ENCODE measurements at places on chromosomes 5 and 9.
A peak's percentile ranks its signal among the peaks of the same experiment; 100 is the strongest.

- no peak overlapping the region for H3K4me3 ChIP-seq
- H3K27me3 ChIP-seq: no peaks in the 10 kb centered on the region
- no peaks in the 10 kb centered on the region for H3K36me3 ChIP-seq
- no peak for DNase-seq
- H3K4me1 ChIP-seq: peaks cover 4% of the 10 kb centered on the region
These were observed 201.0 kb downstream of the MAPKAP1 start for GRCh38 chr9:125505988-125506438.

DNA sequence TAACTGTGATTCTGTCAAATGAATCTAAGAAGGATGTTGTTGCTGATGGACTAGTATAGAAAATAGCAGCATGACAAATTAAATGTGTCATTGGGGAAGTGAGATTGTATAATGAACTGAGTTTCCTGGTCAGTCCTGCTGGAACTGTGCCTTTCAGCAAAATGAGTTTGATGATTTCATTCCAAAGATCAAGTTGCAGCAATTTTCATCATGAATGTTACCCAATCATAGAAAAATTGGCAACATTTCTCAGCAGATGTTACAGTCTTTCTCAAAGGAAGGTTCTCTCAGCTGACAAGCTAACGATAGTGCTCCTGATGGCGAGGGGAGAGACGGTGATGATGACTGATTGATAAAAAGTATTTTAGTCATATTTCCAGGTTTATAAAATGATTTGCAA, 10.7 kb downstream of the PCDHAC2 start:
- H3K4me1 ChIP-seq: no peaks in the 10 kb centered on the region
- DNase-seq: no peak
- no peaks in the 10 kb centered on the region for H3K36me3 ChIP-seq
- H3K4me3 ChIP-seq: no peak overlapping the region

- no peak overlapping the region for H3K4me3 ChIP-seq
- no peaks in the 10 kb centered on the region for H3K27me3 ChIP-seq
- no peaks in the 10 kb centered on the region for H3K4me1 ChIP-seq
- no peak overlapping the region for H3K27ac ChIP-seq
- DNase-seq: peak; percentile 11
These were observed 12.6 kb downstream of the PLGRKT start for GRCh38 chr9:5425006-5425628.

DNA sequence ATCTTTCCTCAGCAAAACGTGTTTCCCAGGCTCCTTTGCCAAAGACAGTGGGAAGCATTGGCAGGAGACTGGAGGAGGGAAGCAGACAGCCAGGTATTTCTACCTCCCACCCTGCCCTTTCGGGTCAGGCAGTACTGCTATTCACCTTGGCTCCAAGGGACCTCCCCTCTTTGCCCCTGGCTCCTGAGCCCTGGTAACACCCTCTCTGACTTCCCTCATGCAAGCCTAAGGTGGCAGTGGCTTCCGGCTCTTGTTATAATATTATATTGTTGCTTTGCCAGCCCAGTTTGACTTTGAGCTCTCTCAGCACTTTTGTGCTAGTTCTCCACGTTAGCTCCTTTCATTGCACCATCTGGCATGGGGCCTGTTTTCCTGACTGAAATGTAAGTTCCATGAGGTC, 81.6 kb upstream of the IFNK start:
- no peaks in the 10 kb centered on the region for H3K27me3 ChIP-seq
- H3K4me3 ChIP-seq: no peak overlapping the region
- no peak overlapping the region for H3K27ac ChIP-seq
- H3K4me1 ChIP-seq: peaks cover 43% of the 10 kb centered on the region

GRCh38 chr9:3180696-3181048, 336.8 kb upstream of the PUM3 start:
- H3K4me1 ChIP-seq: peaks cover 19% of the 10 kb centered on the region
- H3K27me3 ChIP-seq: peaks cover 56% of the 10 kb centered on the region
- DNase-seq: no peak
- no peaks in the 10 kb centered on the region for H3K36me3 ChIP-seq

GRCh38 chr5:116947691-116948528, 373.3 kb upstream of the SEMA6A start:
- peak; percentile 69 for DNase-seq
- no peak overlapping the region for H3K4me3 ChIP-seq
- H3K27ac ChIP-seq: no peak overlapping the region
- no peaks in the 10 kb centered on the region for H3K36me3 ChIP-seq
- peaks cover 10% of the 10 kb centered on the region for H3K4me1 ChIP-seq

GRCh38 chr5:131575660-131576227, 59.3 kb downstream of the RAPGEF6 start:
- no peaks in the 10 kb centered on the region for H3K27me3 ChIP-seq
- no peaks in the 10 kb centered on the region for H3K4me1 ChIP-seq
- no peak for DNase-seq
- H3K36me3 ChIP-seq: no peaks in the 10 kb centered on the region
- H3K27ac ChIP-seq: no peak overlapping the region
- H3K4me3 ChIP-seq: no peak overlapping the region

DNA sequence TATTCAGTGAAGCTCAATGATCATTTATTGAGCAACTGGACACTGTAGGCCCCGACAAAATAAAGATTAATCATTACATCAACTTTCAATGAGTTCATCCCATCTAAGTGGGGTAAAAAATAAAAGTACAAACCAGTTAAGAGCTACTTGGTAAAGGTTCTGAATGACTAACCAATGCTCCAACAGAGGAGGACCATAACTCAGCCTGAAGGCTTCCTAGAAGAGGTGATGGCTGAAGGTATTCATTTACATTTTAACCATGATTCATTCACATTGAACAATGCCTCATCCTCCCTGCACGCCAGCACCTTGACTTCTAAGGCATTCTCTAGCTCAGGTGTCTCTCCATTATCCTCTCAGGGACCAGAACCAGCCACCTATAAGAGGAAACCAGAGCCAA, 201.4 kb downstream of the ZNF462 start:
- no peak overlapping the region for H3K27ac ChIP-seq
- no peak for DNase-seq
- peaks cover 12% of the 10 kb centered on the region for H3K4me1 ChIP-seq
- no peaks in the 10 kb centered on the region for H3K27me3 ChIP-seq
- H3K36me3 ChIP-seq: no peaks in the 10 kb centered on the region

GRCh38 chr5:174872271-174872670, 147.9 kb downstream of the MSX2 start:
- DNase-seq: no peak
- H3K36me3 ChIP-seq: no peaks in the 10 kb centered on the region
- H3K27me3 ChIP-seq: no peaks in the 10 kb centered on the region
- H3K4me1 ChIP-seq: peaks cover 16% of the 10 kb centered on the region
- H3K4me3 ChIP-seq: no peak overlapping the region

DNA sequence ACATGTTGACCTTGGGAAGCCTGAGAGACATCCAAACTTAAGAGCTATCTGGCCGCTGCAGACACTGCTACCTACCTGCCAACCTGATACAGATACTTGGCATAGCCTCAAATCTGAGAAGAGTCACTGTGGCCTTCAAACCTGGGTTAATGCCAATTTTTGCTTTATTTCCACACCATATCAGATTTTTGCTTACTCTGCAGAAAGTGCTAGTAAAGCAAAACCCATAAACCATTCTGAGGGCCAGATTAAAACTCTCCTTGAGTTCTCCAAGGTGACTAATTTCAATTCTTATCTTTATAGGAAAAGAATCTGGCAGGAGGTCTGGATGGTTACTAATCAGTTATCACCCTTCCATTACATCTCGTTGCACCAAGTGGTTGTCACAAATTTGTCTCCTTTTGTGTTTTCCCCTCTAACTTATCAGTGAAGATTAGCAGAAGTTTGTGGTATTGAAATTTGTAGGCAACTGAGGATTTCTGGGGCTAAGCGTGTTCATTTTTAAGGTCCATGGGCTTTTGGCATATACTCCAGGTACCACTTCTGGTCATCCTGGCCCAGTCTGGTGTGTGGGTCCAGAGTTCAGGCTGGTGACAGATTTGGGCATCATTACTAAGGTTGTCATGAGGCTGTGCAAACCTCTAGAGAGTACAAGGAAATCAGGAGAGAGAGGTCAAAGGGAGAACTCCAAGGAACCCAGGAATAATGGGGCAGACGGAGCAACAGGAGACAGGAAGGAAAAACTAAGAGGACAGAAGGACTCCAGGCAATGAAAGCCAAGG, 177.9 kb downstream of the TSSK1B start:
- DNase-seq: no peak
- H3K4me1 ChIP-seq: no peaks in the 10 kb centered on the region
- no peaks in the 10 kb centered on the region for H3K36me3 ChIP-seq

DNA sequence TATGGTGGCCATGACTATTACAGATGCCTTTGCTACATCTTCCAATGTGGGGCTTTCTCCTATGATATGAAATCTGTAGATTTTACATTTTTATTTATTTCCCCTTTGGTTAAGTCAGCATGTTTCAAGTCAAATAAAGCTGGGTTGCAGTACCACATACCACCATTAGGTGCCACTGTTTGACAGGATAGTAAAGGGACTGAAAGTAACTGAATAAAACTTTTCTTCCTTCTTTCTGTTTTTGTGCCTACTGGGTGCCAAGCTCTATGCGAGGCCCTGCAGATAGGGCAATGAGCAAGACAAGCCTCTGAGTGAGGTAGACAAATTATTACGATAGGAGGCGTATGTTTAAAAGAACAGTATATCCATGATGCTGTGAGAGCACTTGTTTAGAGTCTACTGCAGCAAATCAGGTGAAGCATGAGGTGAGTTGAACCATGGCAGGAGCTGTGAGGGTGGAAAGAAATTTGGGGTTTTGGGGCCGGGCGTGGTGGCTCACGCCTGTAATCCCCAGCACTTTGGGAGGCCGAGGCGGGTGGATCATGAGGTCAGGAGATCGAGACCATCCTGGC, 64.8 kb downstream of the GDNF start:
- peak; percentile 24 for DNase-seq
- H3K36me3 ChIP-seq: no peaks in the 10 kb centered on the region
- no peak overlapping the region for H3K4me3 ChIP-seq
- H3K27ac ChIP-seq: no peak overlapping the region

DNA sequence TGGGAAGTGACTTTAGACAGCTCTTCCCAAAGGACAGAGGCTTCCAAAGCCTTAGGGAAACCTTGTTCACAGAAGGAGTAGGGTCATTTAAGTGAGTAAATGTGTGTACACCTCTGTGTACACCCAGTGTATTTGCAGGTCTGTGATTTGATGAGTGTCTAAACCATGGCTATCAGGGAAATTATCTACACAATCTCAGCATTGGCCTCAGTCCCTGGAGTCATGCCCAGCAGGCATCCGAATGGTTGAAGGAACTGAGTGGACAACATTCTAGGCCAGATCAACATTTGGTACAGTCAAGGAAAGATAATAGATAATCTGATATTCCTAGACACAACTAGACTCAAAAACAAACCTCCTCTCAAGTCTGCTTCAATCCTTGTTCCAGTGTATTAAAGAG, 258.4 kb upstream of the DAPK1 start:
- no peak overlapping the region for H3K4me3 ChIP-seq
- H3K36me3 ChIP-seq: no peaks in the 10 kb centered on the region
- no peaks in the 10 kb centered on the region for H3K27me3 ChIP-seq
- no peaks in the 10 kb centered on the region for H3K4me1 ChIP-seq
- DNase-seq: no peak
- H3K27ac ChIP-seq: no peak overlapping the region

GRCh38 chr9:15606643-15607472, 54.0 kb downstream of the CCDC171 start:
- H3K4me3 ChIP-seq: no peak overlapping the region
- no peaks in the 10 kb centered on the region for H3K36me3 ChIP-seq

DNA sequence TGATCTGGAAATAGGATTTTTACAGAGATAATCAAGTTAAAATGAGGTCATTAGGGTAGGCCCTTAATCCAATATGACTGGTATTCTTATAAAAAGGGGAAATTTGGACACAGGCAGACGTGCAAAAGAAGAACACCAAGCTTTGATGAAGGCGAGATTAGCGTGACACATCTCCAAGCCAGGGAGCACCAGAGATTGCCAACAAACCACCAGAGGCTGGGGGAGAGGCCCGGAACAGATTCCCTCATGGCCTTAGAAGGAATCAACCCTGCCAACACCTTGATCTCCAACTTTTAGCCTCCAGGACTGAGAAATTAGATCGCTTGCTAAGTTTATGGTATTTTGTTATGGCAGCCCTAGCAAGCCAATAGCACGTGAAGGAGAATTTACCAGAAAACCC, 10.8 kb upstream of the ARSI start:
- no peak overlapping the region for H3K4me3 ChIP-seq
- H3K27me3 ChIP-seq: no peaks in the 10 kb centered on the region
- DNase-seq: no peak

- no peak for DNase-seq
- H3K27me3 ChIP-seq: no peaks in the 10 kb centered on the region
- H3K27ac ChIP-seq: no peak overlapping the region
- H3K36me3 ChIP-seq: no peaks in the 10 kb centered on the region
These were observed 61.4 kb downstream of the FAM78A start for GRCh38 chr9:131214876-131215275.

- no peak for DNase-seq
- H3K27ac ChIP-seq: no peak overlapping the region
- no peak overlapping the region for H3K4me3 ChIP-seq
- no peaks in the 10 kb centered on the region for H3K4me1 ChIP-seq
- no peaks in the 10 kb centered on the region for H3K36me3 ChIP-seq
These were observed 709.2 kb upstream of the WWC1 start for GRCh38 chr5:167582283-167582682.

- no peak overlapping the region for H3K27ac ChIP-seq
- DNase-seq: no peak
- no peaks in the 10 kb centered on the region for H3K27me3 ChIP-seq
- no peaks in the 10 kb centered on the region for H3K4me1 ChIP-seq
- H3K4me3 ChIP-seq: no peak overlapping the region
- H3K36me3 ChIP-seq: no peaks in the 10 kb centered on the region
These were observed 20.7 kb upstream of the MOCS2 start for GRCh38 chr5:53130266-53130665.

DNA sequence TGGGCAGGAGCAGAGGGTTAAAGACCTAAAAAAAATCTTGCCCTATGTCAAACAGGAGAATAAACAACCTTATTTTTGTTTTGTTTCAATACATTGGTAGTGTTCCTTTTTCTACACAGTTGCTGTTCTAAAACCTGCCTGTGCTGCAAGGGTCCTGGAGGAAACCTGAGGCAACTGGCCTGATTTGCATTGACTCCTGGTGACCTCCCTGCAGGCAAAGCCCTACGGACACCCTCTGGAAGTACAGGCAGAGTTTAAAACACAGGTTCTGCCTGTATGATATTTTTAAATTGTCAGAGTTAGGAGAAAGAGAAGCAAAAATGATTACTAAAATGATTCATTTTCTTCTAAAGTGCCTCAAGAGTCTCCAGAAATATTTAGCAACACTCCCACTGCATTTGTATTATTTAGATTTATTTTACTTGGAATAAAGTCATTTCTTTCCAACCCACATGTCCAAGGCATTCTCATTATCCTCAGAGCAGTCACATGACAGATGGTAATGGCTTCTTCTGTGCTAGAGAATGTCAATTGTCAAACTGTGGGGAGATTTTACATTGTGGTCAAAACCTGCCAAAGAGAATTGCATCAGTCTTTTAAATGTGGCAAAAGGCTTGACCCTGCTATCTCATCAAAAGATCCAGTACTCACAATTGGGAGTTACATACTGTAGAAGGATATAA, 559.6 kb downstream of the CETN3 start:
- DNase-seq: peak; percentile 29
- no peaks in the 10 kb centered on the region for H3K27me3 ChIP-seq
- peaks cover 7% of the 10 kb centered on the region for H3K4me1 ChIP-seq
- H3K36me3 ChIP-seq: no peaks in the 10 kb centered on the region
- H3K4me3 ChIP-seq: no peak overlapping the region

- H3K4me1 ChIP-seq: no peaks in the 10 kb centered on the region
- no peak for DNase-seq
- H3K27ac ChIP-seq: no peak overlapping the region
- no peak overlapping the region for H3K4me3 ChIP-seq
- H3K36me3 ChIP-seq: no peaks in the 10 kb centered on the region
- H3K27me3 ChIP-seq: no peaks in the 10 kb centered on the region
These were observed 301.7 kb upstream of the SEMA6A start for GRCh38 chr5:116876240-116876840.
